ENCODE measurements at places on chromosomes 1 and 21. TPM values are rescaled to one million over a fixed set of nuclear protein-coding genes. Genes with fewer than 3 reads are reported as not detected.

VWA5B1 gene
- not detected for total RNA-seq

NEK2 gene
- total RNA-seq, result 19.4 TPM

TMPRSS3 gene
- not detected for total RNA-seq

GCSAML gene
- total RNA-seq, result under 0.01 TPM

AMPD2 gene
- total RNA-seq, result 28.2 TPM

All from bladder microvascular endothelial cell (primary cell).